ENCODE measurements at places on chromosomes 2 and 18.

DNA sequence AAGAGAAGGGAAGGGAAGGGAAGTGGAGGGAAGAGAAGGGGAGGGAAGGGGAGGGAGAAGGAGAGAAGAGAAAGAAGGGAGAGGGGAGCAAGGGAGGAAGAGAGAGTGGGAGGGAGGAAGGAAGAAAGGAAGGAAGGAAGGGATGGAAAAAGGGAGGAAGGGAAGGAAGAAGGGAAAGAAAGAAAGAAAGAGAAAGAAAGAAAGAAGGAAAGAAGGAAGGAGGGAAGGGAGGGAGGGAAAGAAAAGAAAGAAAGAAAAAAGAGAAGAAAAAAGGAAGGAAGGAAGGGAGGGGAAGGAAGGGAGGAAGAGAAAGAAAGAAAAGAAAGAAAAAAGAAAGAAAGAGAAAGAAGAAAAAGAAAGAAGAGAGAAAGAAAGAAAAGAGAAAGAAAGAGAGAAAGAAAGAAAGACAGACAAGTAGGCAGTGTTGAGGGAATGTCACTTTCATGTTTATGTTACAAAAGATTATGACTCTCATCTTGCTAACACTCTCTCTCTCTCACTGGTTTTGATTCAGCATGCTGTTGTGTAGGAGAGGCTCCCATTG lies 58.0 kb upstream of the ZNF804A start:
- DNase-seq, result no peak
- H3K27ac ChIP-seq, result no peak overlapping the region
- no peaks in the 10 kb centered on the region for H3K36me3 ChIP-seq
- H3K4me3 ChIP-seq, result no peak overlapping the region
- no peaks in the 10 kb centered on the region for H3K4me1 ChIP-seq
- no peaks in the 10 kb centered on the region for H3K27me3 ChIP-seq

GRCh38 chr2:30561349-30561748 lies 114.3 kb downstream of the LCLAT1 start:
- no peaks in the 10 kb centered on the region for H3K4me1 ChIP-seq
- no peak overlapping the region for H3K27ac ChIP-seq
- peaks cover 1% of the 10 kb centered on the region for H3K36me3 ChIP-seq
- H3K27me3 ChIP-seq, result no peaks in the 10 kb centered on the region

- no peak overlapping the region for H3K27ac ChIP-seq
- DNase-seq, result no peak
- no peaks in the 10 kb centered on the region for H3K27me3 ChIP-seq
- H3K4me3 ChIP-seq, result no peak overlapping the region
These were observed 66.4 kb upstream of the MSH2 start for GRCh38 chr2:47336259-47337238.

- H3K27ac ChIP-seq, result no peak overlapping the region
- H3K27me3 ChIP-seq, result no peaks in the 10 kb centered on the region
- H3K4me3 ChIP-seq, result no peak overlapping the region
- no peak for DNase-seq
- H3K36me3 ChIP-seq, result peaks cover 18% of the 10 kb centered on the region
- H3K4me1 ChIP-seq, result no peaks in the 10 kb centered on the region
These were observed 421.1 kb downstream of the PTH2R start for GRCh38 chr2:208827549-208828221.

DNA sequence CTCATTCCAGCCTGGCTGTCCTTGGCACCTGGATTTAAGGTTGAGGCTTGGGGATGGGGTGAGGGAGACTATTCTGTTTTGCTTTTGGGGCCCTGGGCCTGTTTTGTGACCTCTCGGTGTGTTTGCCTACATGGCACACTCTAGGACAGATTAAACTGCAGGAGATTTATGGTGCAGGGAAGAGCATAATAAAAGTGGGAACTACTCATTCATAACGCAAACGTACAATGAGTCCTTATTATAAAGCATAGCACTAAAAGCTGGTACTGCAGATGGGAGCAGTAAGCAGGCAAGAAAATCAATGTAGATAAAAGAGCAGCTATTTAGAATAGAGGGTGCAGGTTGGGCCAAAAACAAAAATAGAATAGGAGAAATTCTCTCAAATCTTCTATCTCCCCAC lies 238.4 kb downstream of the ACTR3 start:
- no peaks in the 10 kb centered on the region for H3K4me1 ChIP-seq
- H3K27me3 ChIP-seq, result no peaks in the 10 kb centered on the region
- DNase-seq, result no peak

DNA sequence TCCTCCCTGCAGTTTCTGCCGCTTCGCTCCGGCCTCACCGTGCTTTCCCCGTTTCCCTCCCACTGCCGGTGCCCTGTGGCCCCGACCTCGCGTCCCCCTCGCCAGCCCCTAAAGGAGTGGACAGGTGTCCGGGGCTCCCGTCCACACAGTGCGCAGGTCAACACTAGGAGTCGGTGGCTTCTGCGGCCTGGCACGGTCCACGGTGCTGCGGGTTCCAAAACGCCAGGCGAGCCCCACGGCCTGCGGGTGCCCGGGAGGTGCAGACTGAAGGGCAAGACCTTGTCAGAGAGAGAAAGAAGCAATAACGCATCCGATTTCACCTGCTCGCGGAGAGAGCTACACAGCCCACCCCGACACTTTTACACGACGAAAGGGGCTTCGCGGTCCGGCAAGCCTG lies 588.7 kb upstream of the SALL3 start:
- H3K27ac ChIP-seq, result no peak overlapping the region
- no peak for DNase-seq
- no peak overlapping the region for H3K4me3 ChIP-seq
